ENCODE measurements at places on chromosomes 3 and 15.

GRCh38 chr3:73270839-73271483 lies 209.5 kb downstream of the EBLN2 start:
- DNase-seq = no peak

DNA sequence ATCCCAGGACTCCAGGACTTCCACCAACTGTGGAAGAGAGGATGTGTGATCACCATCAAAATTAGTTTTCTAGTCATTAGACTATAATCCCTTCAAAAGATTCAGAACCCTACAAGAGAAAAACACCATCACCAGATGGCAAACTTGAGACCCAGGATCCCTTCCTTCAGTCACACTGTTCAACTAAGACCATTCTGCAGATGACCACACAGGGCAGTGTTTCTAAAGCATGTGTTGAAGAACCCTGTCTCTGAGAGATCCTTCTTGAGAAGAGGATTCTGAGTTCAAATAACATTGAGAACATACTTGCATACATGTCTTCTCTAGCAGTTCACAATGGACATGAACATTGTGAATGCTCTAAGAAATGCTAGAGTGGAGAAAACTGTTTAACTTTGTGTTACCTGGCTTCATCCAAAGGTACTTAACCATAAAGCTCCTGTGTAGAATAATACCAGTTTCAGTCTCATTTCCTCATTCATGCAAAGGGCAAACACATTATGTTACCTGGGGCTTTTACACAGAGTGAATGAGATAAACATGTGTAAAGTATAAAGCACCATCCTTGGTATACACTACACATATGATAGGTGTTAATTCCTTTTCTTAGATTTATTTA lies 2.4 kb upstream of the ADGRG7 start:
- no peak for DNase-seq

GRCh38 chr15:55094136-55094535 lies 102.6 kb downstream of the RSL24D1 start:
- no peak for DNase-seq

- DNase-seq = no peak
Measured at GRCh38 chr3:188199386-188199785, 45.4 kb downstream of the LPP start.

DNA sequence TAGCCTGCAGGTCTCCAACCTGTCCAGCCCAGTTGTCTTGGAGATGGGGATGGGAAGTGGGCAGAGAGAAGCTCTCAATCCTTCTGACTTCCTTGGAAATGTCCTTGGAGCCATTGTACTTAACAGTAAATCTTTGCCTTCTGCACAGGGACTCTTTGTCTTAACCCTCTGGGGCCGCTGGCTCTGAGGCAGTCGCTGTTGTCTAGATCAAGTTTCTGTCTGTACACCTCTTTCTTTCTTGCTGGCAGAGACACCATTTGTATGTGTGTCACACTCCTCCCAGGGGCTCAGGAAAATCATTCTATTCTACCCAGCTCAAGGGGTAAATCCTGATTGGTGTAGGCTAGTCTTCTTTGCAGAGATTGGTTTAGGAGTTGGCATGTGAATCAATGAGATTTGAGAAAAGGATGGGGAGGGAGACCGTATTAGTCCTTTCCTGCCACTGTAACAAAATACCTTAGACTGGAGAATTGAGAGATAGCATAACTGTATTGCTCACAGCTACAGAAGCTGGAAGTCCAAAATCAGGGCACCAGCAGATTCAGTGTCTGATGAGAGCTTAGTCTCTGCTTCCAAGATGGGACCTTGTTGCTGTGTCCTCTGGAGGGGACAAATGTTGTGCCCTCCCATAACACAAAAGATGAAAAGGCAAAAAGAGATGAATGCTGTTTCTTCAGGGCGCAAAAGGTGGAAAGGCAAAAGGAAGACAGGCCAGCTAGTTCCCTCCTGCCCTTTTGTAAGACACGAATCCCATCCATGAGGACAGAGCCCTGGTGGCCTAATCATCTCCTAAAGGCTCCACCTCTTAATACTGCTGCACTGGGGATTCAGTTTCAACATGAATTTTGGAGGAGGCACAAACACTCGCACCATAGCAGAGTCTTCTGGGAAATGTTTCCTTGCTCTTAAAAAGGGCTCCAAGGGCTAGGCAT lies 66.3 kb downstream of the PPCDC start:
- DNase-seq = no peak

GRCh38 chr15:71111950-71112349 lies 3.3 kb upstream of the THSD4 start:
- DNase-seq = no peak

DNA sequence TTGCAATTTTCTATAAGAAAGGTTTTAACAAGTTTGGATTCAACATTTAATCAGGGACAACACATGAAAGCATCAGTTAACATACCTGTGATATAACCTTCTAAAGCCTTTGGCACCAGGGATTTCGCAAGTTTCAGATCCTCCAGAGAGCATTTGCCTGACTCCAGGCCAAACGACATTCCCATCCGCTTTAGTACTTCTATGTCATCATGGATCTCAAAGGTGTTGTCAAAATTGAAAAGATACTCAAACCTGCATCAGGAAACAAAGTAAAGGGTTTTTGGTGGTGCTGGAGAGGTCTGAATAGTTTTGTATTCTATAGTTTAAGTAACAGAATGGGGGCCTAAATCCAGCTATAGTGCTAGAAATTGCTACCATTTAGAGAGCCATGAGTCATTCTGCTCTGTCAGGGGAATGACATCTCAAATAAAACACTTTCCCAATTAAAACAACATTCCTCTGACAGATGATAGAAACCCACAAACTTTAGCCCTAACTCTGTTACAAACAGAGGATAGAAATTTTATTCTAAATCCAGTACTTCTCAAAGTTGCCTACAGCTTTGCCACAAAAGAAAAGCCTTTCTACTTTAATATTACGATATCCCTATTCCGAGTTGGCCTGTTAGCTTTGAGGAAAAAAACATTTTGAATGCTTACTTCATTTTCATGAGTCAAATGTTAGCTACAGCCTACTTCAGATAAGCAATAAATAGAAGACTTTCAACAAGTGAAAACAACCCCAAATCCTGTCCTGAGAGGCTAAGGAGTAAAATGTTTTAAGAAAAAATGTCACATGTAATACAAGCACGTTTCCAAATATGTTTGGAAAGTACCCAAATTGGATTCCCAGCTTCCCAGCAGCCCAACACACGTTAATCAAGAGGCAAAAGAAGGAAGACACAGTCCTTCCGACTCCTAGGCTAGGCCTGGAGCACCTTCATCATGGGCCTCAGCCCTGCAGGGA lies 83.4 kb downstream of the ATP1B3 start:
- no peak for DNase-seq

DNA sequence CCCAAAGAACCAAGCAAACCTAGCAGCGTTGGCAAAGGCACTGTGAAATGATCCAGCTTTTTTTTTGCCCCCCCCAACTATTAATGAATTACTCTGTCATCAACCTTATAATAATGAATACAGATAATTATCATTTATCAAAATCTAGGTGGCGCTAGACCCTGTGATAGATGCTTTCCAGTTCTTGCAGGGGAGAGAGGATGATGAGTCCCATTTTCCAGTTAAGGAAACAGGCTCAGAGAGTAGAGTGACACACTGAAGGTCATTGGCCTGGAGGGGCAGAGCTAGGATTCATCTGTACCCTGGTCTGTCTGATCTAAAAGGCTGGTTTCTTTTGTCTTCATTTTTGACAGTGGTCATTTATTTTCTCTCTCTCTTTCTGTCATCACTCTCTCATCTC lies 5.0 kb downstream of the ACOX2 start:
- no peak for DNase-seq

DNA sequence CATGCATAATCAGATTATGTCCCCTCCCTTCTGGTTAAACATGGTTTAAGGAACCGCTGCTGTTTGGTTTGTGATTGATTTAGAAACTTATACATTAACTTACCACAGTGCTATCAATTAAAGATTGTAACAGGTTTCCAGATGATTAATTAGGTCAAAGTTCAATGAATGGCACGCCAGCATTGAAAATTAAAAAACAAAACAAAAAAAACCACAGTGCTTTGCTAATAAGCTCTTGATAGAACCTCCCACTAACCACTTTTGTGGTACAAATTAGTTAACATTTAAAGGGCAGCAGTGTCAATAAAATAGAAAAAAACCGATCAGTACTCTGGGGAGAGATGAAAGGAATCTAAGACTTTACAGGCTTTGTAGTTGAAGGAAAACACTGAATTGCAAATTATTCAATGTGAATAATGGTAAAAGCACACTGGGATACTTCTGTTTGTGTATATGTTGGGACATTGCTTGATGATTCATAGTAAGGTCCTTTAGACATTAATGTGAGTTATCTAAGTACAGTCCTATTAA lies 7.6 kb upstream of the C3orf38 start:
- DNase-seq = no peak

DNA sequence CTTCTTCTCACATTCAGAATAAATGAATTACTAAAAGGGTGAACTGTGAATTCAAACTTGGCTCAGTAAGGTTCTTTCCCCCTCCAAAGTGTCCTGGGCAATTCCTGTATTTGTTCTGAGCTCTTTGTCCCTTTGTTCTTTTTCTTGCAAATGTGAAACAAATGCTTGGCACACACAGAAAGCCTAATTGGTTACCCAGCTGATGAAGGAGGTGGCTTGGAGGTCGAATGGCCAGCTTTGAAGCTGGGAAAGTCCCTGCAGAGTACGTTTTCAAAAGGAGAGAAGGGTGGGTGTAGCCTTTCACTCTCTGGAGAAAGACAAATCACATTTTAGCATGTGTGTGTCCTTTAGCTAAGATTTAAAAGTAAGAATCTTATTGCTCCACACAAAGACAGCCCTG lies 154.4 kb downstream of the PEX5L start:
- DNase-seq = peak; percentile 7

- DNase-seq = no peak
Measured at GRCh38 chr15:87871258-87871681, 385.3 kb downstream of the NTRK3 start.

GRCh38 chr3:124633524-124633923 lies 96.7 kb upstream of the UMPS start:
- no peak for DNase-seq

GRCh38 chr3:130963878-130964277 lies 62.7 kb downstream of the ASTE1 start:
- DNase-seq = no peak

- no peak for DNase-seq
Measured at GRCh38 chr3:143562789-143563188, 285.5 kb downstream of the SLC9A9 start.

- no peak for DNase-seq
Measured at GRCh38 chr3:162996368-162996767, 1499.8 kb downstream of the OTOL1 start.

GRCh38 chr3:41502023-41502422 lies 302.7 kb downstream of the CTNNB1 start:
- DNase-seq = no peak

DNA sequence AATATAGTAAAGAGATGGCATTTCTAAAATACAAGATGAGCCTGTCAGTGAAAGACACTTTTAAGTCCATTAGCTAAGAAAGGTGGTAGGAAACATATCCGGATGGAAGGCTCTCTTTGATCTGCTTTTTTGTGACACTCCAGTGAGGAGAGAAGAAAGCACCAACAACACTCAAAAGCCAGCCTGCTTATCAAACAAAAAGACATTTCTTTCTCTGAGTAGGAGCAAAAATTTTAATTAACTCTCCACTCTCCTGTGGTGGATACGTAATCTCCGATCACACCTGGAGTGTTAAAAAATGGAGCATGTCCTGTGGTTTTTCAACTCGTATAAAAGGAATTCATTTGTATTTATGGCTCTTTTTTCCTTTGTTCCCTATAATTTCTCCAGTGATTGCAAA lies 65.3 kb downstream of the OXNAD1 start:
- no peak for DNase-seq

DNA sequence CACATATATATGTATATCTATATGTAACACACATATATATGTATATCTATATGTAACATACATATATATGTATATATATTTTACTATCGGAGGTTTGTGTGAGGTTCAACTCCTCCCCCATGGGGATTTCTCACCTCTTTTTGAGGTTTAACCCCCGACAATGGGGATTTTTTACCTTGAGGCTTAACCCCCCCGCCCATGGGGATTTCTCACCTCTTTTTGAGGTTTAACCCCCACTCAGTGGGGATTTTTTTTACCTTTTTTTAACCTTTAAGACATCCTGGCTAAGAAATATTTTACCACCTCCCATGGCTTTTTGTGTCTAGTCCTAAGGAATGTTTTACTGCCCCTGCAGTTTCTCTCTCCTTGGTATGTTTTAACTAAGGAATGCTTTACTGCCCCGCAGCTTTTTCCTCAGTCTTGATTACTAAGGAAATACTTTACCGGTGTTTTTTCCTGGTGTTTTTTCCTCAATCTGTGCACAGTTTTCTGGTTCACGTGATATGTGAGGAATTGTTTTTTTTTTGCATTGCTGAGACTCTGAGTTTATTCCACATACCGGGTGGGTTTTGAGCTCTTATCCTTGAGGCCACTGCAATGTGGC lies 185.2 kb downstream of the KLF13 start:
- no peak for DNase-seq

GRCh38 chr3:133477487-133477886 lies 77.6 kb downstream of the BFSP2 start:
- no peak for DNase-seq

- no peak for DNase-seq
Measured at GRCh38 chr15:40441565-40442531, 1.1 kb downstream of the BAHD1 start.

- DNase-seq = no peak
Measured at GRCh38 chr15:34809186-34809585, 13.8 kb upstream of the ACTC1 start.

DNA sequence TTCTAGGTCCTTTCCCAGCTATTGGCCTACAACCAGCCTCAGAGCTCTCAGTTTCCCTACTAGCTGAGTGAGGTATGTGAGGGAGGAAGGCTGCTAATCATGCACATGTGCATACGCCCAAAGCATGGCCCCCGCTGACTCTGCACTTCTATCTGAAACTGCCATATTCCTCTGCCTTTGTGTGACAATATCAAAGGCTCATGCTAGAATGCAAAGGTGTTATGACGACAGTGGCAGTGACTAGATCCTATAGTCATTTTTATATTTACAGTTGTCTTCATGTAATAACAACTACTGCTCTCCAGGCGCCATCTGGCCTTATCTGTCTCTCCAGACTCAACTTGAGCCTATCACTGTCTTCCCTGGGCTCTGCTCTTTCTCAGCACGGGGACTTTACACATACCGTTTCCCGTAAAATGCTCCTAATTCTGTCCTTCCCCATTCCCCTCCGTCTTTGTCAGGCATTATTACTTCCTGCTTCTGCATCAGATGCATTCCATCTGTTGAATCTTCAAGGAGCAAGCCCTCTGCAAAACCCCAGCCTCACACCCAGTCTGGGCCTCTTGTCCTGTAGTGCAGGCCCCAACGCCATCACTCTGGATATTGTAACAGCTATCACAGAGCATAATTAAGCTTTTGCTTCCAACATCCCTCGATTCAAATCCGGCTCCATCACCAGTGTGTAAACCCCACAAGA lies 102.5 kb downstream of the PDCD6IP start:
- DNase-seq = no peak

DNA sequence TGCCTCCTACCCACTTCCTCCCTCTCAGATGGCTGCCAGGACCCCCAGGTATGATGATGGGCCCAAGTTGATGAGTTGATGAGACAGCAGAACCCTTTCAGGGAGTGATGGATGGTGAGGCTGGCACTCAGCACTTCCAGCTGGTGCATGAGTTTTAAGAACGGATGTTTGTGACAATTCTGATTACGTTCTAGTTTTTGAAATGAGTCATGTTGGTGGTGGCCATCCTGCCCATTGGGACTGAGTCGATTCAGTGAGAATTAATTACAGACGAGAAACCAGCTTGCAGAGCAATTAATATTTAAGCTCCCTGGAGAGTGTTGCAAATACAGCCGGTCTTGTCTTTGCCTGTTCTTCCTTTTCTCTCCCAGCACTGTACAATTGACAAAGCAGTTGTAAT lies 56.9 kb upstream of the NR2C2 start:
- DNase-seq = no peak

Measured in GM19239 (cell line).